ENCODE measurements at places on chromosomes 6 and 20.

DNA sequence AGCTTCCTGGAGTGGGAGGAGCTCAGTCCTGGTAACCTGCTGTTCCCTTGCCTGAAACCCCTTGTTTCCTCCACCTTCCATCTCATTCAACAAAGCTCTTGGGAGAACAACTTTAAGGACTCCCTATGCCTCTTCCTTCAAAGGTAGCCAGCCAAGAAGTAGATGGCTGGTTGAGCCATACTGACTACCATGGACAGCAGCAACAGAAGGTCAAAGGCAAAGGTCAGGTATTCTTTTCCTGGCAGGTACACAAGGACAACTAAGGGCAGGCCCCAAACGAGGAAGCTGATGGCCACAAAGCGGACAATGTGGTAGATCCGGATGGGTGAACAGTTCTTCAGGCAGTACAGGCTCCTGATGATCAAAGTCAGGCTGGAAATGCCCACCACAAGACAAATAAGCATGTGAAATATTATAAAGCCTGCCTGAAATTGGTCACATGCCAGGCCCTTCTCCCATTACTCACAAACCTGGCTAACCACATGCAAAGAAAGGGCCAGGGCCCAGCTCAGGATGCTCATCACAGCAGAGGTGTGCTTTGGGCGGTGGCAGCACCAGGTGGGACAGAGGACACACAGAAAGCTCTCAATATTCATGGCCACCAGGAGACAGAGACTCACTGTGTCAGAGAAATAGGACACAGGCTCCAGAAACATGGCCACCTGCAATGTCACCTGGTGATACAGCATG lies 21.7 kb downstream of the UBD start:
- no peak for DNase-seq

GRCh38 chr6:107657373-107657754 lies 166.7 kb downstream of the SCML4 start:
- DNase-seq, result no peak

GRCh38 chr6:142297996-142298753 lies 3.6 kb upstream of the ADGRG6 start:
- no peak for DNase-seq

- DNase-seq, result no peak
Observed at GRCh38 chr20:1861347-1861976, 33.7 kb upstream of the SIRPA start.

- no peak for DNase-seq
Observed at GRCh38 chr6:35209622-35210247, 4.0 kb upstream of the SCUBE3 start.

- no peak for DNase-seq
Observed at GRCh38 chr20:41038878-41039404, 10.3 kb downstream of the TOP1 start.

GRCh38 chr20:51265361-51265760 lies 242.5 kb upstream of the KCNG1 start:
- DNase-seq, result no peak

DNA sequence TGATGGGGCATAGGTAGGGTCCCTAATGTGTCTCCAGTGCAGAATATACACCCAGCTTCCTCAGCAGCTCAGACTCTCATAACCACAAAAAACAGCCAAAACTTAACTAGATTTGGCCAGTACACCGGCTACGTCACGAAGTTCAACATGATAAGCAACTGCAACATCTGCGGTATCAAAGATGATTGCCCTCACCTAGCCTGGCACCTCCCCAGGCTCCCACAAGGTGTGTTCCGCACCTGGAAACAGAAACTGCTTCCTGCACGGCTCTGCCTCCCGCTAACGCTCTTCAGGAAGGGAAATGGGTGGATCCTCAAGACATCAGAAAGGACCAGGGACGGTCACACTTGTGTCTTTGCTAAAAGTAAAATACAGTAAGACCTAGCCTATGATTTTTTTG lies 9.5 kb downstream of the TXNDC5 start:
- DNase-seq, result no peak
